GM23338 (cell line): ENCODE measurements at places on chromosomes 4 and X. TPM values are rescaled to one million over a fixed set of nuclear protein-coding genes. Genes with fewer than 3 reads are reported as not detected.

GRCh38 chr4:76280488-76281441, 25.8 kb upstream of the STBD1 start:
- no peak for DNase-seq

DNA sequence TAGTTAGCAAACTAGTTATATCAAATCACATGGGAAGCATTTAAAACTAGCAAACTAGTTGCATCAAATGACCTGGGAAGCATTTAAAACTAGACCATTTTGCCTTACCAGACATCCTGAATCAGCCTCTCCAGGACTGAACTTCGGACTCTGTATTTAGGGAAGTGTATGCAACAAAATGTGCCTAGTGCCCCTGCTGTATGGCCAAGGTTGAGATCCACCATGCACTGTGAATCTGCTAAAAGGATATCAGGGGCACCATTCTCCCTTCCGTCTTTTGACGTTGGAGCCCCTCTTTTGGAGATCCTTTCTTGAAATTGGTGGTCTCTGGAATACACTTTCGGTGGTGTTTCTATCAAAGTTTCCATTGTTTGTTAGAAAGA, 49.5 kb downstream of the CCNI start:
- no peak for DNase-seq

- DNase-seq = no peak
Measured at GRCh38 chrX:11214346-11215190, 78.6 kb upstream of the AMELX start.

DNA sequence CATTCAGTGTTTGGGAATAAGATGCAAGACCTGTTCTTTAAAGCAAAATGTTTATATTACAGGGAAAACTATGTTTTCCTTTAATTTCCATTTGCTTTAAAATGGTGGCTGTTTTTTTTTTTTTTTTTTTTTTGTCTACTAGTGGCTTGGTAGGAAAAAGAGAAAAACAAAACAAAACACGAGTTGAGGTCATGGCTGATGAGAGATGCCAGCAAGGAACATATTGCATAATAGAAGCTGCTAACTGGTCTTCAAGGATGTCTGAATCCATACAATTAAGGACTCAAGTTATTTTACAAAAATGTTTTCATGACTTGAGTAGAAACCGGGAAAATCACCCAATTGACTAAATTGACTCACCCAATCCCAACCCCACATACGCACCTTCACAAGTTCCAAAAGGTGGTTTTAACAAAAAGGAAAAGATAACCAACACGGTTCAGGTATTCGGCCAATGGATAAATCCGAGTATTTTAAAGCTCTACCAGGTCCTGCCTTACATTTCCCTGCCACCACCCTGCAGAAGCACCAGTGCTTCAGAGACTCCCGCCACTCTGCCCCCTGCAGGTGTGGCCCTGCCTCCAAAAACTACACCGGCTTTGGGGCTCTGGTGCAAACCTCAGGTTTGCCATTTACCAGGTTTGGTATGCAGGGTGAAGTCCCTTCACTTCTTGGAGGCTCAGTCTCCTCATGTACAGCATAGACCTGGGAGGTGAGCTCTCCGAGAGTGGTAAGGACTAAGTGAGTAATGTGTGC, 27.1 kb downstream of the PIR start:
- DNase-seq = peak; percentile 52

DNA sequence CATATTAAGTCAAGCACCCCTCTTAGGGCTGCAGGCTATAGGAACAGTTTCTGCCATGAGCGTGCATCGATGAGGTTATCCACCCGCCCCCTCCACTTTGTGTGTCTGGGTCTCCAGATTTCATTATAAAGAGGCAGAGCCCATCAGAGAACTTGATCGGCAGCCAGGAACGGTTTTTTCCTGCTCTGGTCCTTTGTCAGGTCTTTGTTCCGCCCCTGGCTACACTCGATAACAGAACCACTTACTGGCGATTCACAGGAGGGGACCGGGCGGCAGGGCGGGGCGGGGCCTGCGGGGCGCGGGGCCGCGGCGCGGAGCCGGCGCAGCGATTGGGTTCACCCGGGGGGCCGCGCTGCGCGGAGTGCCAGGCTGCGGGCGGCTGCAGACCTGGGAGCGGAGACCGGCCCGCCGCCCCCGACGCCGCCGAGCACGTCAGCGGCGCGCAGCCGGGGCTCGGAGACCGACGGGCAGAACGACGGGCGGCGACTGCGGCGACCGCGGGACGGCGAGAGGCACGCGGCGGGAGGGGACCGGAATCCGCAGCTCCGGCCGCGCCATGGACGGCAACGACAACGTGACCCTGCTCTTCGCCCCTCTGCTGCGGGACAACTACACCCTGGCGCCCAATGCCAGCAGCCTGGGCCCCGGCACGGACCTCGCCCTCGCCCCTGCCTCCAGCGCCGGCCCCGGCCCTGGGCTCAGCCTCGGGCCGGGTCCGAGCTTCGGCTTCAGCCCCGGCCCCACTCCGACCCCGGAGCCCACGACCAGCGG, at the start of gene SLC10A4:
Gene SLC10A4, plus strand, starts transcription at position 338 of the 771 bp plus-strand sequence. Its CDS starts 219 bp downstream, at position 557.
- peak; percentile 70 for DNase-seq

- DNase-seq = no peak
Measured at GRCh38 chr4:151231915-151232595, 44.9 kb upstream of the PRSS48 start.

GRCh38 chr4:147430111-147430510, 50.8 kb upstream of the EDNRA start:
- DNase-seq = no peak

GRCh38 chrX:39307488-39307887, 506.2 kb downstream of the MID1IP1 start:
- no peak for DNase-seq

- DNase-seq = peak; percentile 55
Measured at GRCh38 chrX:16695079-16695676, 17.3 kb downstream of the CTPS2 start.

GRCh38 chrX:49880668-49881067, 1.4 kb downstream of the USP27X start:
- no peak for DNase-seq

DNA sequence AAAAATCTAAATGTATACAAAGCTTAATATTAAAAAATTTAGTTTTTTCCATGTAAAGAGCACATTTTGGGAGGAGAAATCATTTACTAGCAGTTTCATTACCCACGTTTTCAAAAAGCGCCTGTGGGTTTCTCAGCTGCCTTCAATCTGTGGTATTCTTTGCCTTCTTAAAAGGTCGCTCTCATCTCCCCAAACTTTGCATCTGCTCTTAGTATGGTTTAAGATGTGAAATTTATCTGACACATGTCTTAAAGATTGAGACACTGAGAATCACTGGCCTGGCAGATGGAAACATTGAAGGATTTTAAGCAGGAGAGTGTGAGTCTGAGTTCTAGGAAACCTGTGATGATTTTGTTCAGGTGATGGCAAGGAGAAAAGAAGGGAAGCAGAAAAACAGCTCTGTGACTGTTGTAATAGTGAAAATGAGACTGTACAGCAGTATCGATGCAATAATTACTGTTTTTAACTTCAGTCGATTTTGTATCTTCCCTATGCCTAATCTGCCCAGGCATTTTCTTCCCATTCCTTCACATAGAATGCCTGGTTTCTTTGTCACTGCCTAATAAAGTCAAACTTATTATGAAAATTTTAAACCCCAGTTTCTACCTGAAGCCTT, 75.9 kb downstream of the PAQR3 start:
- DNase-seq = no peak

The SPANXN4 gene
- not detected in 2 replicates for total RNA-seq

The GRSF1 gene
- 101 and 108 TPM in 2 replicates for total RNA-seq

The PHEX gene
- total RNA-seq = 0.21 TPM in 1 of 2 replicates, not detected in the other

The HDX gene
- 8.7 and 15.3 TPM in 2 replicates for total RNA-seq

The SNCA gene
- total RNA-seq = 13.0 and 15.6 TPM in 2 replicates

The IRS4 gene
- total RNA-seq = 14.9 and 15.2 TPM in 2 replicates

The DNAAF6 gene
- not detected in 2 replicates for total RNA-seq
